Esophagus mucosa (tissue), 1 donor: ENCODE measurements at places on chromosomes 7 and 10. TPM values are rescaled to one million over a fixed set of nuclear protein-coding genes. Genes with fewer than 3 reads are reported as not detected.

DNA sequence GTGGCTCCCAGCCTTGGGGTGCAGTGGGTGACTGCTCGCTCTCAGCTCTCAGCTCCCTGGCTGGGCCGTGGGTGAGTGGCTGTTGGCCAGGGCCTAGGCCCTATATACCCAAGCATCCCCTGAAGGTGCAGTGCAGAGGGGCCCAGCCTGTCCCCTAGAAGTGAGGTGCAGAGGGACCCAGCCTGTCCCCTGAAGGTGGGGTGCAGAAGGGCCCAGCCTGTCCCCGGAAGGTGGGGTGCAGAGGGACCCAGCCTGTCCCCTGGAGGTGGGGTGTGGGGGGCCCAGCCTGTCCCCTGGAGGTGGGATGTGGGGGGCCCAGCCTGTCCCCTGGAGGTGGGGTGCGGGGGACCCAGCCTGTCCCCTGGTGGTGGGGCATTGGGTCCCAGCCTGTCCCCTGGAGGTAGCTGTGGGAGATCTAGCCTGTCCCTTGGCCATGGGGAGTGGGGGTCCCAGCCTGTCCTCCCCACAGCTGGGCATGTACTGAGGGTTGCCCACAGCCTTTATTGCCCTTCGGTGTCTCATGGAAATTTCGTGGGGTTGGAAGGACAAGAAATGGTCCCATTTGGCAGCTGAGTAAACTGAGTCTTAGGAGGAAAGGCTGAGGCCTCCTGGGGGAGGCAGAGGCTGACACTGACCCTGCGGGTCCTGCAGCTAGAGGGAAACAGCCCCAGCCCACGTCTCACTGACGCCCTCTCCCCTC, 17.5 kb upstream of the LFNG start:
- ATAC-seq: no peak

GRCh38 chr7:3120513-3120912, 76.8 kb upstream of the CARD11 start:
- no peak for ATAC-seq

- no peak for ATAC-seq
These were observed 8.0 kb upstream of the PPIF start for GRCh38 chr10:79339266-79339665.

DNA sequence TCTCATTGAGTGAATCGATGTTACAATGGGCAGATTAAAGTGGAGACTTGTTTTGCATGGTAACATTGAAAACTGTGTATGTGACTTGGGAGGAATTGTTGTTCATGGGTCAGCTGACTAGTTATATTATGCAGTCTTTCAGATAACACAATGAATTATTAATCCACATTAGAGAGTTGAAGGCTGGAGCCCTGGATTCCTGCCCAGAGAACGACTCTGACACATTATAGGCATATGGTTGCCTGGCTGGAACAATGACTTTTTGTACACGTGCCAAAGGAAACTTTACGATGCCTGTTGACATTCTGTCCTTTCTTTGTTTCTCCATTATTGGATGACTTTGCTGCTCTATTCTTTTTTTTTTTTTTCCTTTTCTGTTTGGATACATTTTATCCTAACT, 52.3 kb upstream of the TMEM229A start:
- peak; percentile 61 for ATAC-seq

DNA sequence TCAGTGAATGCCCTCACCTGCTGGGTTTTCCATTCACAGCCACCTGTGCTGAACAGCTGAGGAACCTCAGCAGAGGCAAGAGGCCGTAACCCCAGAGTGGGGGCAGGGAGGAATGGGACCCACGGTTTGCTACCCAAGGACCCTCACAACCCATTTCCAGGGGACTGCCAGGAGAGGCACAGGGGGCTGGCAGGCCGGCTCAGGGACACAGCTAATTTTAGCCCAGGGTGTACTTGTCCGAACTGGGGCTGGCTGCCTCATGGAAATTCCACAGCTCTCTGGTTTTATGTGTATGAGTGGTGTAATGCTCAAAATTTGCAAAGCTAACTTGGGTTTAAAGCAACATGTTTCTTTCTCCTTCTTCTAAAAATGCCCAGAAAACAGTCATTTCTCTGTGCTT, 42.2 kb downstream of the MINDY4 start:
- no peak for ATAC-seq

- ATAC-seq: no peak
These were observed 17.2 kb upstream of the SLC35B4 start for GRCh38 chr7:134333943-134334342.

DNA sequence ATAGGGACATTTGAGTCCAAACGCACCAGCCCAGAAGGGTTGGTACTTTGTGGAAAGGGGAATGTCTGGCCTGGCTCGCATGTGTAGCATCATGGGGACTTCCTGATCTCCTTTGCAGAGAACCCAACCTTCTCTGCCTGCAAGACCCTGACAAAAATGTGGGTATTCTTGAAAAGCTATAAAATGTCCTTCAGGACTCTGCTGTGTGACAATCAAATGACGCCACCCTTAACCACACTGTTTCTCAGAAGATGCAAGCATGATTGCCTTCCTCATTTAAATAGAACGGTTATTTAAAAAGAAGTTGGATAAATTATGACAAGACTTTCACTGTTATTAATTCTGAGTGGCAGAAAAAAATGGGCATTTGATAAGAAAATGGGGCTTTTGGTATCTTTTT, 15.1 kb upstream of the GPR15LG start:
- no peak for ATAC-seq

DNA sequence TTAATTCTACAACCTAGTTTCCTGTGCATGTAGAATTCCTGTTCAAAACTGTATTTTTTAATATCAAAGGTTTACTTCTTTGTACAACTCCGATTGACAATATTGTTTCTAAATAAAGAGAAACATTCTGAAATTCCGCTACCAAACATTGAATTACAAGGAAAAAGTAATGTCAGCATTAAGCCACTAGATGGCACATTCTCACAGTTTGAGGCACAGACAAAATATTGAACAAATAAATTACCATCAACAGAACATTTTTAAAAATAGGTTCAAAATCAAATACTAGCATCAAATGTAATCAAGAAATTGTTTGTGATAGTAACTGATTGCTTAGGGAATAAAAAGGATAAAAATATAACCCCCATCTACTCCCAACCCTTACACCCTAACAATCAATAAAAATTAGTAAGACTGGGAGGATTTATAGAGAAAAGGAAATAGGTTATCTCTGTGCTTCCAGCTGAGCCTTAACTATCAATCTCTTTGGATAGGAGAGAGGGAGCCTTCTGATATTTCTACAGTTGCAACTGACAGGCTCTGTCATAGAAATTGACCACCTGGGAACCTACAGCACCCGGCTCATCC, 86.6 kb upstream of the C7orf33 start:
- ATAC-seq: no peak

GRCh38 chr10:126110489-126111180, 214.3 kb downstream of the FANK1 start:
- ATAC-seq: no peak

GRCh38 chr10:11959966-11960365, 82.6 kb downstream of the UPF2 start:
- ATAC-seq: no peak

- ATAC-seq: no peak
These were observed 332.9 kb downstream of the PTEN start for GRCh38 chr10:88196291-88196690.

GRCh38 chr10:32932225-32932729, 25.8 kb downstream of the ITGB1 start:
- ATAC-seq: no peak

DNA sequence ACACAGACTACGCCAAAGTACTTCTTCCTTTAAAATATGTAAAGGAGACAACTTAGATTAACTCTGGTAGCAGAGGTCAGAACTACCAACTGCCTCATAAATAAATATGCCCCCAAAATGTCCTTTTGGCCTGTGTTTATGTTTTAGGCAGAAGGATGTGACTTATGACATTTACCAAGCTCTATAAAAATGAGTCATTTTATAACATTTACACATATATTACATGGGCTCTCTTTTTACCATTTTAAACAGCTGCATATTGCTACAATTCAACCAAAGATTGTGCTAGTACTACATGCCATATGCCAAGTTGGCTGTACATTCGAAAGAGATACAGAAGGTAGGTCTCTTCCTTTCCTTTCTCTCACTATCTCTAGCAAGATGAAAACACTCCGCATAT, 12.4 kb downstream of the ABLIM1 start:
- ATAC-seq: no peak

- ATAC-seq: no peak
These were observed 69.6 kb upstream of the PDCD4 start for GRCh38 chr10:110802090-110802489.

GRCh38 chr7:115005953-115006352, 84.1 kb downstream of the MDFIC start:
- ATAC-seq: no peak

DNA sequence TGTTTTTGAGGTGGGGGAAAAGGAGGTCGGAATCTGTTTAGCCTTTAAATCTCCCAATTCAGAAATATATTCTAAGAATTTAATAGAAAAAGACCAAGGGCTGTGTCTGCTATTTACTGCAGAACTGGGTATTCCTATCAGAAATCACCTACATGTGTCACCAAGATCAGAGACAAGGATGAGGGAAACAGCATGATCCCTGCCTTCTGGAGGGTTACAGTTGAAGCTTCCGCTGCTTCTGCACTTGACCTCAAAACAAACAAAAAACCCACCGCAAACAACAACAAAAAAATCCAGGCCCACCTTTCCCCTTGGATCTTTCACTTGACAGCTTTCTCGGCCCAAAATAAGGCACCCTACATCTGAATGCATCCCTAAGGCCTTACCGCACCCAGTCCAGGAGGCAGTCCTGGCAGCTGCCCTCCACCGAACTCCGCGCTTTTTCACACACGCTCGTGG, 750 bp upstream of the CDK14 start:
- ATAC-seq: no peak

- ATAC-seq: no peak
These were observed 145.5 kb downstream of the PTEN start for GRCh38 chr10:88008866-88009470.

GRCh38 chr7:762885-763284, 35.8 kb upstream of the PRKAR1B start:
- ATAC-seq: no peak

GRCh38 chr10:80408242-80409101, at the start of gene PRXL2A:
Gene PRXL2A (plus strand): TSS chr10:80408551. CDS start chr10:80420468, 11,917 bp downstream.
- ATAC-seq: peak; percentile 83

DNA sequence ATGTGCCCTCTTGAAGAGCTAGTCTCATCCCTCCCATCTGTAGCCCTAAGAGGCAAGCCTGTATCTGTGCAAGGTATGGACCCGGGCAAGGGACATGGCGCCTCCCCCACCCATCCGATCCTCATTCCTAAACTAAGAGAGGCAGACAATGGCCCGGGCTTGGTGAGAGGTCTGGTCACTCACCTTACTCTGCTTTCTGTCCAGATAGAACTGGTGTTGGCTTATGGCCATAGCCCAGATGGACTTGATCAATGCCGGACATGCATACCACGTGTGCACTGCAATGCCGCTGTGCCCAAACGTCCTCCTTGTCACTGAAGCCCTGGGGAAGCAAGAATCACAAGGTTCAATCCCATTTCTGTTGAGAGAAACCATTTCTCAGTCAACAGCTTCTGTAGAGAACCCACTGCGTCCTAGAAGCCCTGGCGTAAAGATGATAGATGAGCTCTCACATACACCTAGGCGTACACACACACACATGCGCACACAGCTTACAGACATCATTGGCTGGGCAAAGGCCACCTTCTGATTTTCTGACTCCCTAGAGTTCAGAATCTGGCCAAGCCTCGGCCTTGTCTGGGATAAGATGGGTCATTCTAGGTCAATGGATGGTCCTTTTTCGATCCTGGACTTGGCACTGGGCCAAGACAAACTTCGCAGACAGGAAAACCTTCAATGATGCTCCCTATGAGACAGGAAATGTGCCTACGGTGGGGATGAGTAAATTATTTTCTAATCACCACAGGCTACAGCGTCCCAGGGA, 114.6 kb downstream of the PRPF18 start:
- no peak for ATAC-seq

DNA sequence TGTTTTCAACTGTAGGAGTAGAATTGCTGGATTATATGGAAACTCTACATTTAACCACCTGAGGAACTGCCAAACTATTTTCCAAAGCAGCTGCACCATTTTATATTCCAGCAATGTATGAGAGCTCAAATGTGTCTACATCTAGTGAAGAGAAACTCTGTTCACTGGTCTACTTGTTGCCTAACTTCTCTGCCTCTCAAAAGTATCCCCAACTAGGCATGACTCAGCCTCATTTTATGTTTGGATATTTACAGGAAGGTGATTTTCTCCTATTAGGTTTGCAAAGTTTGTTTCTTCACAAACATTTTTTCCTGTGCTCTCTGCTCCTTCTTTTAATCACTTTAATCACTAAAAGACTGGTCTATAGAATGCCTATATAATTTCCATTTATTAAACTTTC, 37.1 kb upstream of the SRI start:
- no peak for ATAC-seq

DNA sequence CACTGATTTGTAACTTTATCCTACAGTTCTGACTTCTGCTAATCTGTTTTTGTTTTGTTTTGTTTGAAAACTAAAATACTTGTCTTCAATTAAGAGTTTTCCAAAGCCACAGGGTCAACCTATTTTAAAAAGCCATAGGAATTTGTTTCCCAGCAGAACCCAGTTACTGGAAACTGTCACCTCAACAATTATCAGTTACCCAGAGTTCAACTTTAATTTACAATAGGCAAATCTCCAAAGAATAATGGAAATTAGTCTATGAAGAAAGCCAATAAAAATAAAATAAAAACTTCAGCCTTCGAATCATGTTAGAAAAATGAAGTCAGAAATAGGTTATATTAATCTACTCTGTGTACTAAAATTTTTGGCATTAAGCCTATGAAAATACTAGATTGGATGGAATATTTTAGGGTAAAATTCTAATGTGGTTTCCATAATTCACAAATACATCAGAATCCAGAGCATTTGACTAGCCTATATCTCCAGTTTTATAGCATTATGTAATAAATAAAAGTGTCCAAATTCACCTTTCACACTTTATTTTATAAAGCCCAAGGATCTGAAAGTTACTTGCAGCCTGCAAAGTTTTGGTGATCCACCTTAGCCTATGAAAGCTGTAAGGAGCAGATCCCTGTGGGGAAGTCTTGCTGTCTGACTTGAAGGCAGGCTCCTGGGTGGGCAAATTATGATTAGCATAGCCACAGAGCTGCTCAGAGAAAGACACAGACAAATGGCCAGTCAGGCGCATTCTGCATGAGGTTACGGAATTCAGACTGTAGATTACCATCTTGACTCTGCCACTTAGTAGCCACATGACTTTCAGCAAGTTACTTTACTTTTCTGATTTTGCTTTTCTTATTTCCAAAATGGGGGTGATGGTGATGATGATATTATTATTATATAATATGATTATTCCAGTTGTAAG, 250.0 kb upstream of the HGF start:
- ATAC-seq: no peak

PON1 gene
- total RNA-seq: not detected

C7orf57 gene
- 1.00 TPM for total RNA-seq

CYP26A1 gene
- not detected for total RNA-seq

CPN1 gene
- total RNA-seq: not detected

LRRC4 gene
- total RNA-seq: 16.7 TPM

CHN2 gene
- 1.6 TPM for total RNA-seq

CLRN3 gene
- total RNA-seq: not detected

CRPPA gene
- 0.80 TPM for total RNA-seq

ADAM22 gene
- 0.24 TPM for total RNA-seq

PAX4 gene
- not detected for total RNA-seq

LIPA gene
- total RNA-seq: 26.6 TPM

IFIT1B gene
- not detected for total RNA-seq

SKIDA1 gene
- total RNA-seq: 0.44 TPM
